Amniotic stem cell (primary cell): ENCODE measurements at places on chromosomes 16 and 17.

GRCh38 chr16:72785171-72785570 is 262.8 kb downstream of the ZFHX3 start:
- no peak for DNase-seq

- DNase-seq, result no peak
Measured at GRCh38 chr16:21302454-21302853, 24.4 kb upstream of the CRYM start.

GRCh38 chr16:10309271-10309932 is 76.5 kb upstream of the ATF7IP2 start:
- DNase-seq, result no peak

DNA sequence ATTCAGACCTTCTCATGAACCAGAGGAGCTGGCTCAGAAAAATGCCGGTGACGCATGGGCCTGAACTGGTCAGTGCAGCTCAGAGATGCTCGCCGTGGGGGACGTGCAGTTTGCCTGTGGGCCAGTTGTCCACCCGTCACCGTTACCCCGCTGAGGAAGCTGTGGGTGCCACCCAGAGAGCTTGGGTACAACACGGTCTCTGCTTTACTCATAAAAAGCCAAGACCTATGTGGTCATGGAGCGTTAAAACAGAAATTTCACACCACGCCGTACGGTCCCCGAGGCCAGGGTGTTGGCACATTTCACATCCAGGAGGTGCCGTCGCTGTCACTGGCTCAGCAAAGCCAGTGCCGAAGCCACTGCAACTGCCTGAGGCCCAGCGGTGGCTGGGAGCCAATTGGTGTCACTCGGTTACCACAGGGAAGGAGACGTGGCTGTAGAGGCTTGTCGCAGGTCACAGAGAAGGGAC is 120.9 kb downstream of the METRNL start:
- no peak for DNase-seq

GRCh38 chr17:73368085-73368631 is 56.4 kb upstream of the CDC42EP4 start:
- no peak for DNase-seq

- DNase-seq, result no peak
Measured at GRCh38 chr16:30553393-30553899, 4.7 kb downstream of the ZNF764 start.

DNA sequence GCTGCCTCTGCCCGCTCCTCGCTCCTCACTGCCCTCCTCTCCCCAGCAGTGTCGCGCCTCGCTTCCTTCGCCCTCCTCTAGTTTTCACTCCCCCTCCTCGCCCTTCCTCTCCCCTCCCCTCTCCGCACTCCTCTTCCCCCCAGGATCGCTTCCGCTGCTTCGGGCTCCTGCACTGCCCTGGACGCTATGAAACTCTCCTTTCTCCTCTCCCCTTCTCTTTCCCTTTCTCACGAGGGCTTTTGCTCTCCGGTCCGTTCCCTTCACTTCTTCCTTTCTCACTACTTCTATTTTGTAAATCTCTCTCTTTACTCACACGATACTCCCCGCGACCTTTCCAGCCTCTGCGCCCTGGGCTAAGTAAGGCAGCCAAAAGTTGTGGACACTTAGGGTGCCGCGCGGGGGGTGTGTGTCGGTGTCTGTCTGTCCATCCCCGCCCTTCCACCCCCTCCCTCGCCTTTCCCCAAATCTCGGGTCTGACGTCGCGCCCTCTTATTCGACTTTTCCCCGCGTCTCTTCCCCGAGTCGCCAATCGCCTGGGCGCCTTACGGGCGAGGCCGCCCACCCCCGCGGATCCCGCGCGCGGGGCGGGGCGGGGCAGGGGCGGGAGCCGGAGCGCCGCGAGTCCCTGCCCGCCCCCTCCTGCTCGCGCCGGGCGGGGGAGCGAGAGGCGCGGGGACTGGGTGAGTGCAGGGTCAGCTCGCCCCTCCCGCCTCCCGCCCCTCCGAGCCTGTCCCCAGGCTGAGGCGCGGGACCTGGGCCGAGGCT is at the start of gene IRX3:
IRX3 (minus strand) TSS at position 422 of the 765 bp plus-strand sequence. CDS start 737 bp downstream, outside the sequence.
- peak; percentile 84 for DNase-seq

DNA sequence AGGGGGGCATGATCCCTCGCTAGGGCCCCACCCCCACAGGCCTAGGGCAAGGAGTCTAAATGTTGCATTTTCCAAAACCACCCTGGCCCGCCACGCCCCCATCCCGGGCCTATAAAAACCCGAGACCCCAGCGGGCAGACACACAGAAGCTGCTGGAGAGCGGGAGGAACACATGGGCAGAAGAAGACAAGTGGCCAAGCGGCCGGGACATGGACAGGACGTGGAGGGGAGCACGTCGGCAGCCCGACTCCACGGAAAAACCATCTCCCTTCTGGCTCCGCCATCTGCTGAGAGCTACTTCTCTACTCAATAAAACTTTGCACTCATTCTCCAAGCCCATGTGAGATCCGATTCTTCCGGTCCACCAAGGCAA is 34.1 kb upstream of the ENPP7 start:
- no peak for DNase-seq

DNA sequence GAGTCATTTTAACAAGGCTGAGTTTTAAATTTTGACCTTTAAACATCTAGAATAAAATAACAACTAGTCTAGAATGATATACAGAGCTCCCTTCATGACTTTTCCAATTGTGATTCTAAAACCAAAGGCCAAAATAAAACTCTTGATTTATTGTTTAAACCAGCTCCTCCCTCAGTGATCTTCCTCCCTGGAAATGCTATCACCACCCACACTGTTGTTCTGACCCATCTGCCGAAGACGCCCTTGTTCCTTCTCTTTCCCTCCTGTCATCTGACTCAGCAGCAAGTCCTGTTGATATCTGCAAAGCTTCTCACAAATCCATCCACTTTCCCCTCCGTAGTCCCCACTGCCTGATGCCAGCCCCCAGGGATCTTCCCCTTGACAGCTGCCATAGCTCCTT is 231.6 kb upstream of the DYNLRB2 start:
- DNase-seq, result no peak

DNA sequence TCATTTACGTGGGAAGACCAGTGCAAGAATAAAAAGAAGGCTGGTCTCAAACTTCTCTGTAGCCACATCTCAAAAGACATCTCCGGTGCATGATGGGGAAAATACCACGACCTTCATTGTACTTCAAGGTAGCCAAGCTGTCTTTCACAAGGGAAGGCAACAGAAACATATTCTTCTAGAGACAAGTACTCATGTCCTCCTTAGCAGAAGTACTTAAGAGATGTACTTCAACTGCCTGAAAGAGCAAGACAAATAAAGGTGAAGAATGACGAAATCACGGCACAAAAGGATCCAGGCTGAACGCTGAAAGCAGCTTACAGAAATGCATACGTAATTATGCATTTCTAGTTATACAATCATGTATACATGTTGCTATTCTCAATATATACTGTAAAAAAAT is 124.1 kb upstream of the RCVRN start:
- no peak for DNase-seq

GRCh38 chr17:14776791-14777190 is 475.9 kb downstream of the HS3ST3B1 start:
- DNase-seq, result no peak

DNA sequence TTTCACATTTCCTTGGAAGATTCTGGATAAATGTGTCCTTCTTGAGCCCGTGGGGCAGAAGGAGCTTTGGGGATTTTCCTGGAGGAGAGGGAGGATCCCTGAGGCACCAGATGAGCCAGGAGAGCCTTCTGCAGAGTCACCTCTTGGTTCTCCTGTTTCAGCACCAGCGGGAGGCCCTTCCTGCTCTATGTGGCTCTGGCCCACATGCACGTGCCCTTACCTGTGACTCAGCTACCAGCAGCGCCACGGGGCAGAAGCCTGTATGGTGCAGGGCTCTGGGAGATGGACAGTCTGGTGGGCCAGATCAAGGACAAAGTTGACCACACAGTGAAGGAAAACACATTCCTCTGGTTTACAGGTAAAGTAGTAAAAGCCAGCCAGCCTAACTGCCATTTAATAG is 77.1 kb downstream of the ARSG start:
- DNase-seq, result no peak

GRCh38 chr16:57798953-57799599 is 3.2 kb downstream of the KIFC3 start:
- DNase-seq, result no peak

DNA sequence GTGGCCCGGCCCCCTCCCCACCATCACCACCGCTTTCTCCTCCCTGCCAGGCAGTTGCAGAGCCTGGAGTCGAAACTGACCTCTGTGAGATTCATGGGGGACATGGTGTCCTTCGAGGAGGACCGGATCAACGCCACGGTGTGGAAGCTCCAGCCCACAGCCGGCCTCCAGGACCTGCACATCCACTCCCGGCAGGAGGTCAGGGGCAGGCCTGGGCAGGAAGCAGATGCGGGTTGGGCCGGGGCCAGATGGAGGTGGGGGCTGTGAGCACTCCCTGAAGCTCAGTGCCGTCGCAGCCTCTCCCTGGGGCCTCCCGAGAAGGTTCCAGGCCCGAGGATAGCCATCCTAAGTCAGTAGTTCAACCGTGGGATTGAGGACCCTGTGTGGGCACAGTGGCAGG is 14.2 kb upstream of the ADGRG3 start:
- DNase-seq, result no peak

DNA sequence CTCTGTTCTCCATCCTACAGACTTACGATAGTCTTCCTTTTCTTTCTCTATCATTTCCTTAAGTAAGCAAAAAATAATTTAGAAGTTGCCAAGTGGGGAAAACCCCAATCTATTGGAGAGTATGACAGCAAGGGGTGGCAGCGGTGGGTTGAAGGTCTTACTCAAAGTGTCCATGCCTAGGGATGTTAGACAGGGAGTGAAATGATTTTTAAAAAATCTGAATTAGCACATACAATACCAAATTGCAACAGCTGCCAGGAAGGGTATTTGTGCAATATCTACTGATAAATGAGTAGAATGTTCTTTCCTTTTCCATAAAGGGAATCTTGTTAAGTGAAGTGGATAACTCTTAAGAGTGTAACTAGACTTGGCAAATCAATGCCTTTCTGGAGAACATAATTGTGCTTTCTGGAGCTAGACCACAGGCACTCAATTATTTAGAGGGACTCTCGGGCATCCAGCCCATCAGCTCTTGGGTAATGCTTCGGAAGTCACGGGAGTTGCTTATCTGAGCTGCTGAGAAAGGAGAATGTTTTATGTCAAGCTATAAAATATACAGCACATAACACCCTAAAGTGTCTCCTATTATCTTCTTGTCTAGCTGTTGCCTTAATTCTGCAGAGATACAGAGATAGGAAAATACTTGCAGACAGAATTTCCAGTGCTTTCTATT is 151.5 kb downstream of the KCNJ2 start:
- DNase-seq, result no peak

GRCh38 chr17:20040216-20040615 is 31.1 kb downstream of the SPECC1 start:
- no peak for DNase-seq

GRCh38 chr17:1275962-1276736 is 3.3 kb upstream of the TRARG1 start:
- DNase-seq, result peak; percentile 21

DNA sequence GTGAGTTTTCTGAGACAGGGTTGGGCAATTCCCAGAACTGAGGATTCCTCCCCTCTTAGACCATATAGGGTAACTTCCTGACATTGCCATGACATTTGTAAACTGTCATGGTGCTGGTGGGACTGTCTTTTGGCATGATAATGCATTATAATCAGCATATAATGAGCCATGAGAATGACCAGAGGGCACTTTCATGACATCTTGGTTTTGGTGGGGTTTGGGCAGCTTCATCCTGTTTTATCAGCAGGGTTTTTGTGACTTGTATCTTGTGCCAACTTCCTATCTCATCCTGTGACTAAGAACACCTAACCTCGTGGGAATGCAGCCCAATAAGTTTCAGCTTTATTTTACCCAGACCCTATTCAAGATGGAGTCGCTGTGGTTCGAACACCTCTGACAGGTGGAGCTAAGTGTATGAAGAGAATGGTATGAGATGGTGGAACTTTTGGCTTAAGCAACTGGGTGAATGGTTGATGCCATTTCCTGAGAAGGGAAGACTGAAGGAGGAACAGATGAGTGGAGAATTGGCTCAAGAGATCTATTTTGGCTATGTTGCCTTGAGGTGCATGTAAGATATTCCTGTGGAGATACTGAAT is 217.3 kb downstream of the RAB11FIP4 start:
- no peak for DNase-seq

DNA sequence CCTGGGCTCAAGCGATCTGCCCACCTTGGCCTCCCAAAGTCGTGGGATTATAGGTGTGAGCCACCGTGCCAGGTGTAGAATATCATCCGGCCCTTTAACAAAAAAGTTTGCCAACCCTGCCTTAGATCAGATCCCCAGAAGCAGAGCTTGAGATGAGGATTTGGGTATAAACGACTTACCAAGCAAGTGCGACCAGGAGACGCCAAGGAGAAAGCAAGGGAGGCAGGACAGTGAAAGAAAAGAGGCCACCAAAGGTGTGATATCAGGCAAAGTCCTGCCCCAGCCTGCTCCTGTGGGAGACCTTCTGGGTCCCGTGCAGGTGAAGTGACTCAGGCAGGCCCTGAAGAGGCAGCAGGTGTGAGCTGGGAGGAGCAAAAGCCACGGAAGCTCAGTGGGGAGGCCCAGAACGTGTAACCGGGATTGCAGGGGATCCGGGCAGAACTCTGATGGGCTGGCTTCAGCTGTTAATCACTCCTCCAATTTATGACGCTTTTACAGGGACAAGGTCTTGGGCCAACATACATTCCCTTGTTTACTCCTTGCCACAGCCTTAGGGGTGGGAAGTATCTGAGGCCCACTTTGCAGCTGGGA is 14.1 kb upstream of the CALB2 start:
- DNase-seq, result no peak

DNA sequence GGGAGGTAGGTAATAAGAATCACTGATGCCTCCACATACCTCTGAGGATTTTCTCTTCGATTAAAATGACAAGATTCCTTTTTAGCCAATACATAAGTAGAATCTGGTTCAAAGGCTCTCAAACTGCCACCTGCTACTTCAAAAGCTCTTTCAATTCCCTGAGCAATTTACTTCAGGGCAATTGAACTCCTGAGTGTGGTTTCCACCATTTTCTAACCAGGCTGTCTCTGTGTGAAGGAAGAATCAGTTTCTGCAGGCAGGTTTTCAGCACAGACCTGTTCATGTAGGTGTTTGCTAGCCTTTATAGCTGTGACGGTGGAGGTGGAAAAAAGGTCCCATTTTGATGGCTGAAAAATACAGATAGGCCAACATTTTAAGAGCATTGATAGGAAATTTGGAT is 18.2 kb upstream of the HS3ST3B1 start:
- DNase-seq, result no peak

- no peak for DNase-seq
Measured at GRCh38 chr16:14490235-14490634, 139.8 kb downstream of the PARN start.

DNA sequence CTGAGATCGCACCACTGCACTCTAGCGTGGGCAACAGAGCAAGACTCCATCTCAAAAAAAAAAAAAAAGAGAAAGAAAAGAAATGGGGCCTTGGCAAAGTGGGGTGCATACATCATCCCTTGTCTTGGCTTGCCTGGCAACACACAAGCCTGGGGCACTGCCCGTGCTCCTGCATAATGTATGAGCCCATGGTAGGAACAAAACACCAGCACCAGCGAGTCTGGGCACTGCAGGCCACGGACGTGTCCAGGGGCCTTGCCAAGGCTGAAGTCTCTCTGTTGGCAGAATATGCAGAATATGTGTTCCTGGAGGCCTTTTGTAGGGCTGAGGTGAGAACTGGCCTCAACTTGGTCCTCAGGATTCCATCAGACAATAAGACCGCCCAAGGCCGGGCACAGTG is 15.7 kb upstream of the ALDOA start:
- no peak for DNase-seq
